ENCODE measurements at places on chromosomes 2 and 18.

- DNase-seq, result no peak
These were observed 387.6 kb downstream of the DCDC2C start for GRCh38 chr2:4090668-4091630.

DNA sequence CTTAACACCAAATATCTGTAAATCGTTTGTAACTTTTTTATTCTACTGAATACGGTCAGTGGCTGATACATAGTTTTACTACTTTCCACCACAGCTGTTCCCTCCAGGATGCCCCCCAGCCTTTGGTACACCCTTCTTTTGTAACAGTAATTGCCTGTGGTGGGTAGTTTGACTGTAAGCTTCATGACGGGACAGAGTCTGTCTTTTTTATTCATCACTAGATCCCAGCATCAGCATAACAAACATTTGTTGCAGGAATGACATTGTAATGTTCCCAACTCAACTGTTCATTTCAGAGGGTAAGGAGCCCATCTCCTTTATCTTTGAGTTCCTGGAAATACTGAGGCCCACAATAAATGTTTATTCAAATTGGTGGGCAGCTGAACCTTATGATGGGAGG lies 67.5 kb downstream of the MBOAT2 start:
- DNase-seq, result no peak

DNA sequence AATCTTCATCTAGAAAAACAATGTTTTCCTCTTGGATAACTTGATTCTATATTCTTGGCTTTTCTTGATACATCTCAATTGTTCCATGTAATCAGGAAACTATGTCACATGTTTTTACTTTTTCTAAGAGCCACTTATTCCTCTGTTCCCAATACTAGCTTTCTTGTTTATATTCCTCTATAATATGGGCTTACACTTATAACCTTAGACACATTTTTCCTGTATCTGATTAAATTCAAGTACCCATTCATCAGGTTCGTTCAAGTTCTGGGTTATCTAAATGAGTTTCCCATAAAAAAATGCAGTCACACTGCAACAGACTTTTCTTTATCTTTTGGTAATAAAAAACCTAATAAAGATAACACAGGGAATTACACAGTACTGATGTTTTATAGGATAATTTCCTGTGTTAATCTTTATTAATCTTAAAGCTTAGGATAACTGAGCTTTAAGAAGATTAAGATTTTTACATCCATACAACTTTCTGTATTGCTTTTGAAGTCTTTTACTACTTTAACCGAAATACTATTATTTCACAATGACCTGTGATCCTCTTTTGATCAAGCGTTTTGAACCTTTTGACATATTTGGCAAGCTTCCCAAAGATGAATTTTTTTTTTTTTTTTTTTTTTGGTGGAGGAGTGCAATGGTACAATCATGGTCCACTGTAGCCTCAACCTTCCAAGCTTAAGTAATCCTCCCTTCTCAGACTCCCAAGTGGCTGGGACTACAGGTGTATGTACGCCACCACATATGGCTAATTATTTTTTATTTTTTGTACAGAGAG lies 44.3 kb upstream of the C2orf66 start:
- no peak for DNase-seq

DNA sequence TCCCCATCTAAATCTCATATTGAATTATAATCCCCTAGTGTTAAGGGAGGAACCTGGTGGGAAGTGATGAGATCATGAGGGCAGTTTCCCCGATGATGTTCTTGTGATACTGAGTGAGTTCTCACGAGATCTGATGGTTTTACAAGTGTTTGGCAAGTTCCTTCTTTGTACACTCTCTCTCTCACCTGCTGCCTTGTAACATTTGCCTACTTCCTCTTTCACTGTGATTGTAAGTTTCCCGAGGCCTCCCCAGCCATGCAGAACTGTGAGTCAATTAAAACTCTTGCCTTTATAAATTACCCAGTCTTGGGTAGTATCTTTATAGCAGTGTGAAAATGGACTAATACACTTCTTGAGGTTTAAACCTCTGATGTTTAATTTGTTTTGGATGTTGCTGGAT lies 177.5 kb downstream of the CD8B2 start:
- no peak for DNase-seq

- no peak for DNase-seq
These were observed 91.7 kb upstream of the TRIB2 start for GRCh38 chr2:12624905-12625598.

DNA sequence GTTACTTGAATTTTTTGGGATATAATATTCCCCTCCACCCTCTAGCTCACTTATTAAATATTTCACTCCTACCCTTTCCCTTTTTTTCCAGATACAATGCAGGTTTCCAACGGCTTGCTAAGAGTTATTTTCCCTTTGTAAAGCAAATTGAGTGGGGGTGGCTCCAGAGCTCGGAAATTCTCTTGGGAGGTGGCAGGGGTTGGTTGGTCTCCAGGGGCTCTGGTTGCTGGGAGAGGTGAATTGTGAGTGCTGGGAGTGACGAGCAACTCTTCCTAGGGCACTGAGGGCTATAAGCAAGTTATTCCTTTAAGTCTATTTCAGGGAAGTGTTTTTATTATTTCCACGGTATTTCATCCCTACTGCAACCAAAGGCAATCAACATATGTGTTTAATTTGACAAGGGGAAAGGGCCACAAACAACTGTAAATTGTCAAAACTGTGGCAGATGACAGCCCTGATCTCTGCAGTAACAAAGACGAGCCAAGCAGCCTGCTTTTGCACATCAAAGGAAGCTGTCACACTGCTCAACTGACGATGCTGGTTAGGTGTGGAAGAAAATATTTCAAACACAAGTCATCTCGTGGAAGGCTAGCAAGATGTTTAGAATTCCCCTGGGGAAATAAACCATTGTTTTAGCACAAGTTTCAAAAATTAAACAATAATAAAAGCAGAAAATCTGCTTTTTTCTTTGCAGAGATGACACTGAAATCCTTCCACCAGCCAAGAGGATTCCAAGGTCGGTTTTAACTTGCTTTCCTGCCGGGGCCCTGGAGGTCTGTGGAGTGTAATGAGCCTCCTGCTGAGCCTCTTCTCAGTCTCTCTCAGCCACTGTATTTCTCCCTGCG lies 34.8 kb upstream of the ASXL2 start:
- no peak for DNase-seq

DNA sequence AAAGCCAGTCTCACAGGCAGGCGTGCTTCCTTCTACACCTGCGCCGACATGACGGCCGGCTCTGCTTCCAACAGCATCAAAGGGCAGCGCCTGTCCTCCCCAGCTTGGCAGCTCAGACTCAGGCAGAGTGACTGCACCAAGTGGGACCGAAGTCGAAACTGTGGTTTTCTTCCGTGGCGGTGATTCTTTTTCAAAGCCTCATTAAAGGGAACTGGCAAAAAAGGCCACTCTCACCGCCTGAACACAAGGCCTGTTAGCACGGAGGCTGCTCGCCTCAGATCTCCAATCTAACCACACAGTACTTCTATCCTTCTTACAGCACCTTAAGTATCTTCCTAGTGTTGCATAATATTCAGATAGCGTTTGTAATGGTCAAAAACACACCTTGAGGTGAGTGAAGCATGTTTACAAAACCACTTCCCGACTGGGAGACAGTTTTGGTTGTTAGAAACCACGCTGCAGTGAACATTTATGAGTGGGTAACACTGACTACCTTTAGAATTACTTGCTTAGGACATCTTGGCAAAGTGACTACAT lies 236.4 kb downstream of the HDAC4 start:
- DNase-seq, result no peak

GRCh38 chr18:63817441-63818051 lies 42.3 kb downstream of the SERPINB7 start:
- DNase-seq, result no peak

DNA sequence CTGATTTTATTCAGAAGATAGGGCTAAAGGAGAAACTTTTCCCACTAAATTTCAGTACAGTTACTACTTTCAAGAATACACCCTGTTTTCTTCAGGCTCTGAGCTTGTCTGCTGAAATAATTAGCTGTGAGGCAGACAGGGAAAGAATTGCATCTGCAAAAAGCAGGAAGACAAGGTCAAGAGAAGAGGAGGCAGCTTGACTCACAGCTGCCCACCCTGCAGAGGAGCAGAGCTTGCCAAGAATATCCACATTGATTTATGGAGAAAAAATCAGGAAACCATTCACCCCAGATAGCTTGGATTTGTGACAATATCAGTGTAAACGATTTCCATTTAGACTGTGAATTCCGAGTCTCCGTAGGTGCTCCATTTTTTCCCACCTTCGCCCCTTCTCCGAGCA lies 49.0 kb downstream of the ACTR2 start:
- DNase-seq, result no peak

DNA sequence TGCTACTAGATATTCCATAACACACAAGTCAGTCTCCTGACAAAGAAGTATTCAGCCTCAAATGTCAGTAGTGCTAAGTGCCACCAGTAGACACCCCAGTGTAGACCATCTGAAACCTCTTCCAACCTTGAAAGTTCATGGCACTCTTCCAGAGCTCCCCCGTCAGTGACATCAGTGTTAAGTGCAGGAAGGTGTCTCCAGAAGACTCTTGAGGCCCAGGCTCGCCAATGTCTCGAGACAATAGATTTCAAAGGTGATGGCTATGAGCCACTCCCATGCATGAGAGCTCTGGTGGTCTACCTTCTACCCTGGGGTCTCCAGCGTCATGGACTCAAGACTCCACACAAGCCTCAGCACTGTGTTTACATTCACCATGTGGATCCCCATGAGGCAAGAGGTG lies 183.8 kb downstream of the SMAD2 start:
- no peak for DNase-seq

GRCh38 chr2:223952280-223952968 lies 4.8 kb upstream of the MRPL44 start:
- no peak for DNase-seq

DNA sequence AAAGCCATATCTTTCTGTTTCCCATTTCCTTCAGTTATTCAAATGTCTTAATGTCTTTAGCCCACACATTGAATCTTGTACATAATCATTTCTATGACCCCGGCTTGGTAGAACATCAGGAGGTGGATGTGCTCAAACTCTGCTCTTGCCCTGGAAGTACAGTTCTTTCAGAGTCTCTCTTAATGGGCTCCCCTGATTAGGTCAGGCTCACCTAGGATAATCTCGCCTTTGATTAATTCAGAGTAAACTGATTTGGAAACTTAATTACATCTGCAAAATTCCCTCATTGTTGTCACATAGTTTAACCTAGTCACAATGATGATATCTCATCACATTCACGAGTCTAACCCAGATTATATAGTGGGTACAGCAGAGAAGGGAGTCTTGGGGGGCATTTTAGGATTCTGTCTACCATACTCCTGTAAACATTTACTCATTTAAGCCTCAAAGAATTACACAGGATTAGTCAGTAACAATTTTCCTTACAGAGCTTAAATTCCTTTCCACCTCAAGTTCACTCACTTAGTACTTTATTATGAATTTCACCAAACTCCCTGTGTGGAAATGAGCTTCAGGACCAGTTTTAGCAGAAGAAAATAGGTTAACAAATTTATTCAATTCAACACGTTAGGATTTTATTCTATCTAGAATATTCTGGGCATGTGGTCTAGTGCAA lies 135.5 kb downstream of the FHOD3 start:
- no peak for DNase-seq

DNA sequence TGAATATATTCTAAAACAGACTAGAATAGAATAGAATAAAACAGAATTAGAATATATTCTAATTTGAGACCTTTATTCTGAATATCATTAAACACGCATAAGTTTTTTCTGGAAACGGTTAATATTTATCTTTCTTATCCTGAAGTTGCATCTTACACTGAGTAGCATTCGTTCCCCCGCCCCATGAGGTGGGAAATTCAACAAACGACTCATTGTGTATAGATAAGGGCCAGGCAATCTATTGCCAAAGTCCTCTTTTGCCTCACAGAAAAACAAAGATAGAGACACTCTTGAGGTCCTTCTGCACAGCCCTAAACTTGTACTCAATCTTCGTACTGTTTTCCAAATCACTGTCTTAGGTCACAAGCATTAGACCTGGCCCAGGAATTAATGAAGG lies 98.1 kb downstream of the COL6A3 start:
- no peak for DNase-seq

DNA sequence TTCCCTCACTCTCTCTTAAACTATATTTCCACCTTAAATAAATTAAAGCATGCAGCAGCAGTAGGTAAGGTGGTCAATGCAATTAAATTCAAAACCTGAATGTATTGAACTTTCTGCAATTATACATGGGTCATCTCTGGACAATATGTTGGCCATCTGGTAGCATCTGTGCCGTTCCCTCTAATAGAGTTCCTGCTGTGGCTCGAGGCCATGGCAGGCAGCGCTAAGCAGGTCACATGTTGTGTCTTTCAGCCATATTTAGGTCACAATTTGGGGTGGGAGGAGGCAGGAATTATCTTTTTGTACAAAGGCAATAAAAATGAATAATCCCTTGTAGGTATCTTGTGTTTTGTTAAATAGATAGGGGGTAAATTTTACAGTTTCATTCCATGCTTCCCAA lies 676.2 kb downstream of the ZEB2 start:
- DNase-seq, result no peak

GRCh38 chr2:46147626-46148368 lies 149.4 kb upstream of the EPAS1 start:
- no peak for DNase-seq

- DNase-seq, result no peak
These were observed 91.3 kb downstream of the MEMO1 start for GRCh38 chr2:31919499-31919898.

- DNase-seq, result no peak
These were observed 84.0 kb downstream of the PTGR3 start for GRCh38 chr18:75124991-75125381.

- DNase-seq, result no peak
These were observed 406.6 kb upstream of the MMADHC start for GRCh38 chr2:149994057-149994728.

DNA sequence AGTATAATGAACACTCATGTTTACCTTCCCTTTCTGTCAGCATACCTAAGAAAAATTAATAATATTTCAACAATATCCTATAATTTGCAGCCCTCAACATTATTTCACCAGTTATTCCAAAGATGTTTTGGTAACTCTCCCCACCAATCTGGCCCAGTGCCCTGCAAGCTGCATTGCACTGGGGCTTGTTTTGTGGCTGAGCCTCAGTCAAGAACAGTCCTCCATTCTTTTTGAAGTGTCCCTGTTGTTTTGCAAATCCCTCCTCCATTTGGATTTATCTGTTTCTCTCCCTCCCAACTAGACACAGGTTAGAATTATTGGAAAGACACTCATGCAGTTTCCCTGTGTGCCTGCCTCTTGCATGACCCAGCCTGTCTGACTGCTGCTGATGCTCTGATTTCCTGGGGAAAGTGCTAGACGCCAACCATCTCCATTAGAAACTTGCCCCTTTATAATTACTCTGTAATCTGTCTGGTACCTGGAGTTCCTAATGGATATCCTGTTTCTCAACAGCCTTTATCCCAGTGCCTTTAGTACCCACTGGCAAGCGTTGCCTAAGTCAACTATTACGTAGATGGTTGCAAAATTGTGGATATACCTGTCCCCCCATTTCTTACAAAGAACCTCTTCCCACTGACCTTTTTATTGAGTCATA lies 60.2 kb downstream of the EIF5B start:
- DNase-seq, result no peak

DNA sequence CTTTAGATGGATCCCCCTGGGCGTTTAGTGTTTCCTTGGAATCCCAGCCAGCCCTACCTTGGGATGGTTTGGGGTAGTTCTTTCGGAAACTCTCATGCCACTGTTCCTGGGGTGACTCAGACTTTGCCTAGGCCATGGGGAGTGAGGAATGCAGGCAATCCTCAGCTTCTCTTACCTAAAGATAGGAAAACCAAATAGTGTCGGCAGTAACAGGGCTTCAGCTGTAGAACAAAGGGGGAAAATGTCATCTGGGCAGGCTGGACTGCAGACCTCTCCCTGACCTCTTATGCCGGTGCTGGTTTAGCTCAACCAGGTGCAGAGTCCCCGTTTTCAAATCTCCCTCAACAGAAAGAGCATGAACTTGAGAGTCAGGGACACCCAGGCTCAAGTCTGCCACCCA lies 252.1 kb downstream of the TSN start:
- DNase-seq, result no peak
